ENCODE measurements at places on chromosomes 6 and 20.

DNA sequence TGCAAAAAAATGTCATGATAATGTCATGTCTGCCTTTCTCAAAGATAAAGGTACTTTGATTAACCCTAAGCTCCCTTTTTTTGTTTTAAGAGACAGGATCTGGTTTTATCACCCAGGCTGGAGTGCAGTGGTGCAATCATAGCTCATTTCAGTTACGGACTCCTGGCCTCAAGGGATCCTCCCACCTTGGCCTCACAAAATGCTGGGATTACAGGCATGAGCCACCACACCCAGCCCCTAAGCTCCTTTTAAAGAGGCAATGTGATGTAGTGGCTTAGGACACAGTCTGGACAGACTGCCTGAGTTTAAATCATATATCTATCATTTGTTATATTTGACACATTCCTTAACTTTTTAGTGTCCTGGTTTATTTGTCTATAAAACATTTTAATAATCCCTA, 77.0 kb downstream of the FLRT3 start:
- no peak for DNase-seq

- DNase-seq: peak; percentile 57
These were observed 18.5 kb downstream of the RNF144B start for GRCh38 chr6:18405477-18406293.

DNA sequence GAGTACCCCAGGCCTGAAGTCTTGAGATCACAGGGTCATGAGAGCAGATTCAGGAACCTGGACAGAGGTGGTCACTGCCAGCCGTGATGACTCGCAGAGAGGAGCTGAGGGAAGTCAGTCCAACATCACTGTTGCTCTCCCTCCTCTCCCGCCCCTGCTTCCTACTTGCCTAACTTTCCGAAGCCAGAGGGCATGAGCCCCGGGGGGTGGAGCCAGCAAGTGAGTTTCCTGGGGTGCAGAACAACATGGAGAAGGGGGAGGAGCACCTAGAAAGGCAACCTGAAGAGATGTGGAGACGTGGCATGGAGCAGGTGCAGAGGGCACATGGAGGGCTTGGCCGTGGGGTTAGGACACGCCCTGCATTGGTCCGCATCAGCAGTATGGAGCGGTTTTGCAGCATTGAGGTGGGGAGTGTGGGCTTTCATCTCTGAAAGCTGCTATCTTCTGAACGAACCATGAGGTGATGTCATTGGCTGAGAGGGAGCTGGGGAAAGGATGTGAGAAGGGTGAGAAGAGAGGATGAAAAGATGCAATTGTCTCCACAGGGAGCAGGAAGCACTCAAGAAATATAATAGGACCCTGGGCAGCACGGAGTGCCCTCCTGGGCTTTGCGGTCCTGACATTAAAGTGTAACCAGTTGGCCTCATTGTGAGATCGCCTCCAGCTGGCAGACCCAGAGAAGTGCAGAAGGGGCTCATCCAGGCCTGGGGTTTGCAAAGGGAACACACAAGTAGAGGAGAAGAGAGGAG, 25.0 kb downstream of the GDAP1L1 start:
- DNase-seq: no peak

- DNase-seq: peak; percentile 49
These were observed 75.8 kb downstream of the PREP start for GRCh38 chr6:105326833-105327770.

DNA sequence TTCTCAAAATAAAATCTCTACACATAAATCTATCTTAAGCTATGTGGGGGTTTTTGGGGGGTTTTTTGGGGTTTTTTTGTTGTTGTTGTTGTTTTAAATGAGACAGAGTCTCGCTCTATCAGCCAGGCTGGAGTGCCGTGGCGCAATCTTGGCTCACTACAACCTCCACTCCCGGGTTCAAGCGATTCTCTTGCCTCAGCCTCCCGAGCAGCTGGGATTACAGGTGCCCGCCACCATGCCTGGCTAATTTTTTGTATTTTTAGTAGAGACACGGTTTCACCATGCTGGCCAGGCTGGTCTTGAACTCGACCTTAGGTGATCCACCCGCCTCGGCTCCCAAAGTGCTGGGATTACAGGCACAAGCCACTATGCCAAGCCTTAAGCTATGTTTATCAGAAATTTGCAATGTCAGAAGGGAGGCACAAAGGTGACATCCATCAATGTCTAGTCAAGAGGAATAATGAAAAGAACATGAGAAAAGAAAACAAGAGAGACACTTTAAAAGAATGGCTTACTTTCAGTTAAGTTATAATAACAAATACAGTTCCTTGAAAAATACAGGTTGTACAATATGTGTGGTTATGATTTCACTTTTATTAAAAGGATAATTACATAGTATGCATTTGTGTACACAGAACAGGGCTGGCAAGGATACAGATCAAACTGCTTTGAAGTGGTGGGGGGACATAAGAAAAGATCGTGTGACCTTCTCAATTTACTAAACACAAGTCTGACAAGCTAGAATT, 28.6 kb downstream of the SLC23A2 start:
- no peak for DNase-seq

- no peak for DNase-seq
These were observed 27.5 kb downstream of the NCOA7 start for GRCh38 chr6:125818225-125818657.

GRCh38 chr6:169904051-169904922, 152.9 kb downstream of the ERMARD start:
- DNase-seq: no peak

DNA sequence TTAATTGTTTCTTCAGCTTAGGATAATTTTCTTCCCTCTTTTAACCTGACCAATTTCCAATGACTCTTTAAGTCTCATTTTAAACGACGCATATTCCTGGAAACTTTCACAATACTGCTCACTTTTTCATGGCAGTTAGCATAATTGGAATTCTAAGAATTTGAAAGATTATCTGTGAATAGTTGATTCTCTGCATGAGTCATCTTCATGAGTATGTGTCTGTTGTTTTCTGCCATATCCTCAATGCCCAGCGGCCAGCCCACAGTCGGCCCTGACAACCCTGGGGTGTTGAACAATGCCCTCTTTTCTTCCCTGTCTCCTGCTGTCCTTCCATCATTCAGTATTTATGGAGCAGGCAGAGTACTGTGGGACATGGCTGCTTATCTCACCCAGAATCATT, 554.2 kb downstream of the CDH26 start:
- DNase-seq: no peak

DNA sequence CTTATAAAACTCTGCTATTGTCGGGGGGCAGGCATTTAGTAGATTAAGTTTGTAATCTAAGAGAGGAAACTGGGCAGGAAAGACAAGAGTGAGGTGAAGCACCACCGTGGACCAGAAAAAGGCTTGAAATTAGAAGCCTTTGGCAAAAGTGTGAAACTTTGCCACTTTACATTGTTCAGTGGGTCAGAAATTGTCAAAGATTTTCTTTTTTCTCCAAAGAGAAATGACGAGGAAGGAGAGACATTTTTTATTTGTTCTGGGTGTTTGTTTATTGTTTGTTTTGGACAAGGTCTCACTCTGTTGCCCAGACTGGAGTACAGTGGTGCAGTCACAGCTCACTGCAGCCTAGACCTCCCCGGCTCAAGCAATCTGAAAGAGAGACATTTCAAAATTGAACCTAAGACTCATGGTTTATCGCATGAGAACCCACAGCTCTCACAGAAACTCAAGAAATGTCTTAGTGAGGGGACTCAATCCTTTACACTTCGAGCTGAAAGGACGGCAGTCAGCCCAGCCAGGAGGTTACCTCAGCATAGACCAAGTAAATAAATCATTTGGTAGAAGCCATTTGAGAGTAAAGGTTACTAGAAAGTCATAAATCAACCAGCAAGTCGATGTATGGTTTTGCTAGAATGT, 262.8 kb upstream of the TAB2 start:
- no peak for DNase-seq

DNA sequence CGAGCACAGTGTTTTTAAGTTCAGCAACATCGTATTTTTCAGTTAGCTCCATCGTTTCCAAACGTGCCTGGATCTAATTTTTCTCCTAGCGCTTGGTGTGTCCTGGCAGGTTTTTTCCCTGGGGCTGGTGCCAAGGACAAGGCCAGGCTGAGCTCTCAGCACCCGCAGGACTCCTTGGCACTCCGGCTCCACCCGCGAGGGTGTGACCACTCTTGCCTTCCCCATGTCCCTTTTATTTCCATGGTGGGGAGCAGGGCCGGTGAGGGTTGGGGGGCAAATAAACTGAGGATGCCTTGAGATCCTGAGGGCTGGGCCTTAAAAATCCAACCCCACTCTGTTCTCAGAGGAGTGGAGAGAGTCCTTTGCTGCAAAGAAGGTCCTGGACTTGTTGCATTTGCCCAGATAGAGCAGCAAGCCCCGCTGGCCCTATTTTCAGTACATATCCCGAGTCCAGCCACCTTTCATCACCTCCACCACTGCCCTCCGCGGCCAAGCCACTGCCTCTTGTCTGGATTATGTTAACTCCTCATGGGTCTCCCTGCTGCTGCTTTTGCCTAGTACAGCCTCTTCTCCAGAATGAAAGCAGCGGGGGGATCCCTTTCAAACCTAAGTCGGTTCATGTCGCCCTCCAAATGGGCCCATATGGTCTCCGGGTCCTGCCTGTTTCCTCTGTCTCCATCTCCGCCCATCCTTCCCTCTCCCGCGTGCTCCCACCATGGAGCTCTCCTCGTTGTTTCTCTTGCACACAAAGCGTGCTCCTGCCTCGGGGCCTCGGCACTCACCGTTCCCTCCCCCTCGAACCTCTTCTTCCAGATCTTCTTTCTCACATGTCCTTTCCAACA, 4.5 kb upstream of the RAB44 start:
- no peak for DNase-seq

DNA sequence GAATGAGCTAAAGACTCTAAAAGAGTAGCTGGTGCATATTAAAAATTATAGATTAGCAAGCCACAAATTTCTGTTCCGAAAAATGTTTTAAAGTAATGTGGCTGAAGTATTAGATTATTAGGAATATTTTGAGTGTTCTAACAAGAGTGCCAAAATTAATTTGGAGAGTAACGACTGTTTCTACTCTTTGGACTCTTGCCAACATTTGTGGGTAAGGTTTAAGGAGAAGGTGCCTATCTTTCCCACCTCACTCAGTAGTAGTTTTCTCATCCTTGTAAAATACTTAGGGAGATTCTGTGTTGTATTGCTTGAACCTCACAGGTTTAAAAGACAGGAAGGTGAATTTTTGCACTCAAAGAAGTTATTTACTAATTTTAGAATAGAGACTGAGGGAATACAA, 5.0 kb downstream of the HSF2 start:
- DNase-seq: no peak

DNA sequence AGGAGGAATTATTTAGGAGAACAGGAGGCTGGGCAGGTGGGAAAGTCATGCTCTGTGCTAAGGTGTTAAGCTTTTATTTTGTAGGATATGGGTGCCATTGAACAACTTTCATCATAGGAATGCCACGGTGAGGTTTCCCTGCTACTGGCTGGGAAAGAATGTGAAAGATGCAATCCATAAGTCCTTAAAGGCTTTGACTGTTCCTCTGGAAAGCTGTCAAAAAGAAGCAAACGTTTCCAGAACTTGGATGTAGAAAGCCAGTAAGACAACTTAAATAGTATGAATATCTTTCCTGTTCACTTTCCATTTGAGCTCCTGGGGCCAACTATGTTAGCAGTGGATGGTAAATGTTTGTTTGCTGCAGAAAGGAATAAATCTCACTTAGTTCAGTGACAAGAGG, 574.4 kb downstream of the RNF144B start:
- no peak for DNase-seq

DNA sequence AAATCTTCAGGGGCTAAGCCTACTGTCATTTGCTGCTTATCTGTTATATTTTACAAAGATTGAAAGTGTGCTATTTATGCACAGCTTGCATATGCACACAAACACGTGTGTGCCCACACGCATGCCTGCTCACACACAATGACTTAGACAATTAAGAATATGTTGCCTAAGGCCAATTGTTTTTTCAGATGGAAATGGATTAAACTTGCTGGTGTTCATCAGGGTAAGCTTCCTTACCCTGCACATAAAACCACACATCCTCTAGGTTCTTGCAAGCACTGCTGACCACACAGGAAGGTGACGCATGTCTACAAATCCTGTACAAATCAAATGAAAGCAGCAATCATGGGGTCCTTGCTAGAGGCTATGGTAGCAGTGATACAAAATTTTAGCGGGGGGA, 58.4 kb downstream of the GJA10 start:
- no peak for DNase-seq

DNA sequence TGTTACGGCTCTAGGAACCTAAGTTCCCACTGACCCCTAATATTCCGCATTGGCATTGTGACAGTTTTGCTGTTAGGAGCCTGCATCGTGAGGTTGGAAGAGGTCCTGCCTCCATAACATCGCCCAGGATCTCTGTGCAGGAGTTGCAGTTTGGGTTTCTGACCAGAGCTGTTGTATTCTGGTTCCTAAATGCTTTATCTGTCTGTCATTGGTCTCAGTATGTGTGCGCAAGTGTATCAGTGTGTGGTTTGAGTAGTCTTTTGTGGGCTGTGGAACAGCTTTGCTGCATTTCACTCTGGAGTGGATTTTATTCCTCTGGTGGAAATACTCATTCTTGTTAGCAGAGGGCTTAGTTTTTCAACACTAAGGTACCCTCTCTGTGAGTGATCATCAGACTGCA, 95.6 kb downstream of the CDYL start:
- no peak for DNase-seq

- DNase-seq: peak; percentile 14
These were observed 36.9 kb upstream of the FANCE start for GRCh38 chr6:35415065-35415891.

DNA sequence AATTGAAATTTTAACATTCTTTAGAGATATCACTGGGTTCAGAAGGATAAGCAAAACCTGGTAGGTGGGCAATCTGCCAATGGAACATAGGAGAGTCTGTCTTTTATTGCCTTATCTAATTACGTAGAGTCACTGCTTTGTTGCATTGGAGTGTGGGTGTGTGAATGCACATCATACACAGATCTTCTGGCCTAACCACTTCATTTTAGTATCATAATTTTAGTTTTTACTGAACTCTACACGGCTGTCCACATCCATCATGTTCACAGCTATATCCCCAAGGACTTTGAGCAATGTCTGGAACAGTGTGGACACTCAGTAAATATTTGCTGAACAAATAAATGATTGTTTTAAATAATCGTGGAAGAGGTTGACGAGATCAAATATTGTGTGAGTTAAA, 104.6 kb upstream of the AKIRIN2 start:
- DNase-seq: no peak

- DNase-seq: no peak
These were observed 25.6 kb downstream of the ECT2L start for GRCh38 chr6:138821519-138821918.

All from T1000 (cell line).